Frontal cortex (tissue), 4 donors: ENCODE measurements at places on chromosomes 5 and 9. TPM values are rescaled to one million over a fixed set of nuclear protein-coding genes. Genes with fewer than 3 reads are reported as not detected.

- no peak for DNase-seq
Measured at GRCh38 chr5:106876665-106877194, 794.0 kb downstream of the EFNA5 start.

DNA sequence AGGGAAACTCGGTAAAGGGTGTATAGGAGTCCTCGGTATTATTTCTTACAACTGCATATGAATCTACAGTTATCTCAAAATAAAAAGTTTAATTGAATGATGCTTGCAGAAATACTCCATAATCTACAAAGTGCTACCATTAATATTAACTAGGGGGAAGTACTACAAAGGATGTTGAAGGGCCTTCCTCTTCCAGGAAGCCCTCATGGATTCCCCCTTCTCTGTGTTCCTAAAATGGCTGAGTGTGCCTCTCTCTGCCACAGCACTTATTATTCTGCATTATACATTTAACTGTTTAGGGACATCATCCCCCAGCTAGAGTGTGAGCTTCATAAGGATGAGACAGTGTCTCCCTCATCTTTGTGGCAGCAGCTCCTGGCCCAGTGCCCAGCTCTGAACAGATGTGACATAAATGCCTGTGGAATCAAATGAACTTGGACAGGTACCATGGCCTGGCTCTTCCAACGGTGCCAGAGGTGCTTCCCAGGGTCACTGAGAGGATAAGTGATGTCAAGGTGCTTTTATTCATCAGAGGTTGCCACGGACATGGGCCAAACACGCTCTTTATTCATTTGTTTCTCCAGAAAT is 99.5 kb downstream of the PAX5 start:
- DNase-seq = no peak

Gene LHX3
- not detected for total RNA-seq

DNA sequence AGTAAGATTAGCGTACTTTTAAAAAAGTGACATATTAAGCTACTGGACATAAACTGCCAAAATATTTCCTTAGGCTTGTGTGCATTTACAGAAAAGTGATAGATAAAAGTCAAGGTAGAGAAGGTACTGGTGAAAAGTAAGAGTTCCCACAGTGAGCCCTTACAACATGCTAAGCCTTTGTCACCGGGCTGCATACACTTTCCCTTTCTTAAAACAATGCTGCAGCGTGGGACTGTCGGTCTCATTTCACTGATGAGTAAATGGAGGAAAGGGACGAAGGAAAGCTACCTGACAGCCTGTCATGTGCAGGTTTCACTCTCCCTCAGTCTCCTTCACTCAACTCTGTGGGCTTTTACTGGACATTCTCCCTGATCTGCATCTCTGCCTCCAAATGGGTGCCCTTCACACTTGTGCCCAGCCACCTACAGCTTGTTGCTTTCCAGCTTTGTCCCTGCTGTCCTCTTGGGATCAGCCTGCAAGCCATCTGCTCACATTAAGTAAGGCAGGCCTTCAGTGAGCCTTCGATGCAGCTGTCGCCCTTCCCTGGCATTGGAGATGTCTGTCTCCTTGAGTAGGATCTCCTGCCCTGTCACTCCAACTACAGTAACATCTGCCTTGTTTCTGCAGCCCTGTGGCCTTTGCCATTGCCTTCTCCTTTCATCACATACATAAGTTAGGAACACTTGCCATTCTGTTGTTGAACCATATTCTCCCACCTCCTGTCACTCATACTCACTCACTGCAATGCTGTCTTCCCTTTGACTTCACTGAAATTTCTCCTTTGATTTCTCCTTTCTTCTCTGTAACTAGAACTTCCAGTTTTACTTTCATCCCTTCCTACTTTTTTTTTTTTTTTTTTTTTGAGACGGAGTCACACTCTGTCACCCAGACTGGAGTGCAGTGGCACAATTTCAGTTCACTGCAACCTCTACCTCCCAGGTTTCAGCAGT is 9.3 kb upstream of the ROPN1L start:
- no peak for DNase-seq

- DNase-seq = no peak
Measured at GRCh38 chr9:112898872-112899311, 8.2 kb upstream of the SLC46A2 start.

Gene HCN1
- 14.3 TPM for total RNA-seq

Gene GTF3C5
- 31.0 TPM for total RNA-seq
